Chondrocyte (in vitro differentiated cells): ENCODE measurements at places on chromosomes 12 and 14. TPM values are rescaled to one million over a fixed set of nuclear protein-coding genes. Genes with fewer than 3 reads are reported as not detected.

ACSS3 gene
- 1.9 to 5.6 TPM (median 2.2 TPM) in 3 replicates for total RNA-seq

GRCh38 chr12:39413836-39414771, 28.8 kb downstream of the KIF21A start:
- no peak overlapping the region for H3K27ac ChIP-seq
- H3K4me1 ChIP-seq = no peaks in the 10 kb centered on the region
- H3K36me3 ChIP-seq = no peaks in the 10 kb centered on the region
- DNase-seq = no peak
- H3K27me3 ChIP-seq = no peaks in the 10 kb centered on the region

LALBA gene
- not detected in 3 replicates for total RNA-seq

PLCZ1 gene
- not detected in 3 replicates for total RNA-seq

- DNase-seq = peak; percentile 43
- H3K36me3 ChIP-seq = no peaks in the 10 kb centered on the region
- H3K27ac ChIP-seq = no peak overlapping the region
- no peaks in the 10 kb centered on the region for H3K4me1 ChIP-seq
- peaks cover 6% of the 10 kb centered on the region for H3K27me3 ChIP-seq
Measured at GRCh38 chr12:7485095-7485494, 18.5 kb downstream of the CD163 start.
